Stomach (tissue), 19 donors: ENCODE measurements at places on chromosomes 1 and 21.

- DNase-seq = no peak
Measured at GRCh38 chr21:25895565-25896205, 160.9 kb downstream of the GABPA start.

- peak; percentile 94 for DNase-seq
Measured at GRCh38 chr1:210328746-210329503, at the start of gene HHAT. HHAT (plus strand) TSS chr1:210328902; CDS start chr1:210348976, 20,074 bp downstream.

DNA sequence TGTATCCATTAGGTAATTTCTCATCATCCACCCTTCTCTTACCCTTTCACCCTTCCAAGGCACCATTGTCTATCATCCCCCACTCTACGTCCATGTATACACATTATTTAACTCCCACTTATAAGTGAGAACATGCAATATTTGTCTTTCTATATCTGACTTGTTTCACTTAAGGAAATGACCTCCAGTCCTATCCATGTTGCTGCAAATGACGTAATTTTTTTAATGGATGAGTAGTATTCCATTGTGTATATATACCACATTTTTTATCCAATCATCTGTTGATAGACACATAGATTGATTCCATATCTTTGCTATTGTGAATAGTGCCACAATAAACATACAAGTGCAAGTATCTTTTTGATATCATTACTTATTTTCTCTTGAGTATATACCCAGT, 322.9 kb upstream of the CXADR start:
- DNase-seq = no peak

GRCh38 chr1:107531065-107531908, 390.4 kb downstream of the NTNG1 start:
- no peak for DNase-seq

GRCh38 chr1:18575620-18576019, 55.0 kb upstream of the PAX7 start:
- peak; percentile 85 for DNase-seq

GRCh38 chr1:109790329-109790728, 26.6 kb upstream of the EPS8L3 start:
- no peak for DNase-seq

- DNase-seq = no peak
Measured at GRCh38 chr1:48026701-48027532, 29.7 kb upstream of the TRABD2B start.

DNA sequence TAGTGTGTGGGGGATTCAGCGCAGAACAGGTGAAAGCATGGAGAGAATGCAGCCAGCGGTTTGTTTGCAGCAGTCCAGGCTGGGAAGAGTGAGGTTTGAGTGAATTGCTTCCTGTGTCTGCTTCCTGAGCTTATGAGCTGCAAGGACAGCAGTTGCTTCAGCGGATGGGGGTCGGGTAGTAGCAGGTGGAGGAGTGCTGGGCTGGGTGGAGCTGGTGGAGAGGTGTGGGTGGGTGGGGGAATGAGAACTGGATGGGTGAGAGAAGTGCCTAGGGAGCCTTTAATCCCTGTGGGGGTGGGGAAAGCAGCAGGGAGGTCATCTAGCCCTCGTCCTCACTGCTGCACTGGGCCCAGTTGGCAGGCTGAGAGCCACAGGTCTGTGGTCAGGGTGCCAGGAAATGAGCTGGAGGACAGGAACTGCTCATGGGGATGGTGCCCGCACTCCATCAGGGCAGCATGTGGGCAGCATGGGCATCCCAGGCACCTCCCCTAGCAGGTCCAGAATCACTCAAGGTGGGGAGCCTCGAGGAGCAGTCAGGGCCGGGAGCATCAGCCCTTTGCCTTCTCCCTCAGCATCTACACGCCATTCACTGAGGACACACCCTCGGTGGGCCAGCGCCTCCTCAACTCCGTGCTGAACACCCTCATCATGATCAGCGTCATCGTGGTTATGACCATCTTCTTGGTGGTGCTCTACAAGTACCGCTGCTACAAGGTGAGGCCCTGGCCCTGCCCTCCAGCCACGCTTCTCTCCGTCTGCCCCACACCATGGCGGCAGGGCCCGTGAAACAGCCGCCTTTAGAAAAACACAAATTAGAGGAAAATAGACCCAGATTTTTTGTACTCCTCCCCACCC, 14.8 kb downstream of the PSEN2 start:
- no peak for DNase-seq

GRCh38 chr1:109538827-109539555, 681 bp upstream of the GPR61 start:
- DNase-seq = no peak

- DNase-seq = peak; percentile 80
Measured at GRCh38 chr21:41703857-41704501, 62.9 kb downstream of the RIPK4 start.

DNA sequence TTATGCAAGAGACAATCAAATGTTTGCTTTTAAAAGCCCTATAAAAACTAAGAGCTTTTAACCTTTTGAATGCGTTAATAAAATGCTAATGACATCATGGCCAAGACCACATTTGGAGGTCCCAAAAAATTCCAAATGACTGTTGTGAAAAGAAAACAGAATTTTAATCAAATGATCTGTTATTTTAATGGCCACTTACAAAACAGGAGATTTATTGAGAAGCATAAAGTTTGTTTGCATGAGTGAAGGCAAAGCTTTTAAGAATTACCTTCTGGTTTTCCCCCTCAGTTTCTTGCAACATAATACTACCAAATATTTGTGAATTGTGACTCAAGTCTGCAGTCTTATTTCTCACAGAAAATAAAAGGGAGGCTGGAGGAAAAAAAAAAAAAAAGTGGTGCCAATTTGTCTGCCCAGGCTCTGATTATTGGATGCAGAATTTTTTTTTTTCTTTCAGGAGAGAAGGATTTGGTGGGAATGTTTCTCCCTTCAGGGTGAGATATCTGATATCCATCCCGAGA, 60.7 kb downstream of the GORAB start:
- no peak for DNase-seq

DNA sequence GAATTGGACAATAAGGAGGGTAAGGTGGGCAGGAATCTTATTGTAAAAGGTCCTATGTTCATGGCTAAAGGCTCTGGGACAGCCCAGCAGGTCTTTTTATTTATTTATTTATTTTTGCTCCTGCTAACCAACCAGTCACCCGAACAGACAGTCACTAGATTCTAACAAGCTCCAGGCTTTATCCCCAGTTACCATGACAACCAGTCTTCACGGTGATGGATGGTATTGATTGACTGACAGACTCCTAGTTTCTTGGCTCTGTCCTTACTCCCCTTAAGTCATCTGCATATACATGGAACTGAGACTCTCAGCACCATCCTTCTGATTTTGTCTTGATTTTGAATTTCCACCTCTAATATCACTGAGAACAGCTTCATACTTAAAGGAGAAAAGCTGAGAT, 44.3 kb downstream of the C8A start:
- DNase-seq = no peak

- no peak for DNase-seq
Measured at GRCh38 chr1:62438163-62438562, 1.3 kb downstream of the USP1 start.

- no peak for DNase-seq
Measured at GRCh38 chr1:209023790-209024189, 559.7 kb upstream of the CAMK1G start.

DNA sequence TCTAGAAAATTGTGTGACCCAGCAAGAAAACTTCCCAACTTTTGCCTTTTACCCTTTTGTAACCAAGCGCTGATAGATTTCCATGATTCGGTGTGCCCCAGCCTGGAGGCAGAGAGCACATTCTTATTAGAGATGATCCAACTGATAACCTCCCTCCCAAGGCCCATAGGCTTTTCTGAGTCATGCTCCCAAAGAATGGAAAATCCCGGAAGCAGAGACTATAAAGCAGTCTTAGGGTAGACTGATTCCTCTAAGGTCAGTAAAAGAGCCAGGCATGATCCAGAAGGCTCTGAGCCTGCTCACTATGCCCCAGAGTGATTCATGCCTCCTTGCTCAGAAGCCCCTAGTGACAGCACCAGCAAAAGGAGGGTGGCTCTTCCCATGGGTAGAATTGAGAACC, 4.3 kb downstream of the CAMK1G start:
- DNase-seq = no peak

DNA sequence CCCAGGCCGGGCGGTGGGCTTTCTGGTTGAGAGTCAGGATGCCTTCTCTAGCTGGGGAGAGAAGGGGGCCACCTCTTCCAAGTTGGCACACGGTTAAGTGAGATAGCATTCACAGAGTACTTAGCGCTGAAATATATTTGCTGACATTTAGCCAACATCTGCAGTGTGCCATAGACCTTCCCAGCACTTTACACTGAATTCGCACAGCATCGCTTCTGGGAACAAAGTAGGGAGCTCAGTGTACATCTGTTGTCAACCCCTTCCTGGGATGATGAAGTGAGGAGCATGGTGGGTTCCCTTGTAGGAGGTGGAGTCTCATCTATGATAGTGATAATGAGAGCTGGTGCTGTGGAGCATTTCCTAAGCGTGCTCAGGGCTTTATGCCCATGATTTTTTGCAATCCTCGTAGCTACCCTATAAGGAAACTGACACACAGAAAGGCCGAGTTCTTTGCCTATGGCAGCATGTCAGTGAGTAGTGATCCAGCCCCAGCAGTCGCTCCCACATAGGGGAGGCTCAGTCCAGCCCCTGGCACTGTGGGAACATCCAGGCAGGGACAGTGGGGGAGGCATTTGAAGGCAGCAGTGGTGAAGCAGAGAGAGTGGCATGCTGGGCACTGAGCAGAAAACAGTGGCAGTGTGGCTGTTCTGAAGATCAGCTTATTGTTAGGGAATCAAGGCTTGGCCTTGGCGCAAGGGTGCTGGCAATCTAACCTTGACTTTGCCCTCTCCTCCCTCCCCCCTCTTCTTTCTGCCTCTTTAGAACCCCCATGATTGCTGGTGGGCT, 176.2 kb downstream of the PGBD5 start:
- DNase-seq = no peak

- DNase-seq = no peak
Measured at GRCh38 chr1:171258943-171259342, 10.6 kb downstream of the FMO1 start.

DNA sequence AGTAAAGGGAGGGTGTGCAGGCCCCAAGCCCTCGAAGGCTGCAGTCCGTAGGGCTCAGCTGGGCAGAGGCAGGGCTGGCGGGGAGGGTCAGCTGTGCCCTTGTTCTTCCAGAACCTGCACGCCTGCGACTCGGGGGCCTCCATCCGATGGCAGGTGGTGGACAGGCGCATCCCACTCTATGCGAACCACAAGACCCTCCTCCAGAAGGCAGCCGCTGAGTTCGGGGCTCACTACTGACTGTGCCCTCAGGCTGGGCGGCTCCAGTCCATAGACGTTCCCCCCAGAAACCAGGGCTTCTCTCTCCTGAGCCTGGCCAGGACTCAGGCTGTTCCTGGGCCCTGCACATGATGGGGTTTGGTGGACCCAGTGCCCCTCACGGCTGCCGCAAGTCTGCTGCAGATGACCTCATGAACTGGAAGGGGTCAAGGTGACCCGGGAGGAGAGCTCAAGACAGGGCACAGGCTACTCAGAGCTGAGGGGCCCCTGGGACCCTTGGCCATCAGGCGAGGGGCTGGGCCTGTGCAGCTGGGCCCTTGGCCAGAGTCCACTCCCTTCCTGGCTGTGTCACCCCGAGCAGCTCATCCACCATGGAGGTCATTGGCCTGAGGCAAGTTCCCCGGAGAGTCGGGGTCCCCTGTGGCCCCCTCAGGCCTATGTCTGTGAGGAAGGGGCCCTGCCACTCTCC, 13.6 kb upstream of the LRRC3 start:
- no peak for DNase-seq
